ENCODE measurements at places on chromosomes 4 and X.

DNA sequence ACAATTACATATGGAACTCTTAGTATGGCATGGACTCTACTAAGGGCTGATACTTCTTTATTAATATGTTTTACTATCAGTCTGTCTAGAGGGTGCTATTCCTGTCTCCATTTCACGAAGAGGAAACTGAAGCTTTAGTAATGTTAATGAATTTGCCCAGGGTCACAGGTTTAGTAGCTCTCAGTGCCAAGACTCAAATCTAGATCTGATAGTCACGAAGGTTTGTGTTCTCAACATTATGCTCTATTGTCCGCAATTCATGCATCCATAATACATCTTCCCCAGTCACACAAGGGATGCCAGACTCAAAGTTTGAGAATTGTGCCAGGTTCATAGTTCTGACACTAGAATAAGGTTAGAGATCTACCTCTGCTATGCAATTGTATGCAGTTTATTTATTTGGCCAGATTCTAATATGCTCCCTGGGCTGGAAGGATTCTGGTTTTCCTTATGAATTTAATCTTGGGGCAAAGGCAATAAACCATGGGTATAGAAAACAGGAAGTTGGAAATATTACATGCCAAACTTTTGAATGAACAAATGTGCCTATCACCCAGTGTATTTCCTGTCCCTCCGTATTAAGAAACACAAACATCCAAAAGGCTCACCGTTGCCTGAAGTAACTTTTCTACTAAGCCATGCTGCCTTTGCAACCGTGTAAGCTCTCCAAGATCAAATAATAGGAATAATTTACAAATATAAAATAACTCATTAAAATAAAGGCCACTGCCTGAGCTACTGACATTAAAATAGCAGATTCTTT, 478.5 kb downstream of the INPP4B start:
- DNase-seq, result no peak

DNA sequence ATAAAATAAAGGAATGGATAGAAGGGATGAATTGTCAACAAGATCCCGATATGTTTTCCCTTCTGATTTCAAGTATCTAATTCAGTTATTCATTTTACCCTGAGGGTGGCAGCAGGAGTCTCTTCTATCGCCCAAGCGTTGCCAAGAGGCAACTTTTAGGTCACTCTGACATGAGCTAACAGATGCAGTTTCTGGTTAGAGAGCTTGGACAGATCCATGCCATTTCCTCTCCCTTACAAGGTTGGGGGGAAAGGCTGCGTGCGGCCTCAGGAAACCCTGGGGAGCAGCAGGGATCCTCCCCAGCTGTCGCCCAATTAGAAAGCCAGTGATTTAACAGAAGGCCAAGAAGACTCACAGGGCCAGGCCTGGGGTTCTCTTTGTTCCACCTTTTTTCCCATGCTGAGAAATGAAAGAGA, 35.3 kb upstream of the WAS start:
- peak; percentile 16 for DNase-seq

GRCh38 chr4:24056289-24056688, 166.4 kb upstream of the PPARGC1A start:
- no peak for DNase-seq

DNA sequence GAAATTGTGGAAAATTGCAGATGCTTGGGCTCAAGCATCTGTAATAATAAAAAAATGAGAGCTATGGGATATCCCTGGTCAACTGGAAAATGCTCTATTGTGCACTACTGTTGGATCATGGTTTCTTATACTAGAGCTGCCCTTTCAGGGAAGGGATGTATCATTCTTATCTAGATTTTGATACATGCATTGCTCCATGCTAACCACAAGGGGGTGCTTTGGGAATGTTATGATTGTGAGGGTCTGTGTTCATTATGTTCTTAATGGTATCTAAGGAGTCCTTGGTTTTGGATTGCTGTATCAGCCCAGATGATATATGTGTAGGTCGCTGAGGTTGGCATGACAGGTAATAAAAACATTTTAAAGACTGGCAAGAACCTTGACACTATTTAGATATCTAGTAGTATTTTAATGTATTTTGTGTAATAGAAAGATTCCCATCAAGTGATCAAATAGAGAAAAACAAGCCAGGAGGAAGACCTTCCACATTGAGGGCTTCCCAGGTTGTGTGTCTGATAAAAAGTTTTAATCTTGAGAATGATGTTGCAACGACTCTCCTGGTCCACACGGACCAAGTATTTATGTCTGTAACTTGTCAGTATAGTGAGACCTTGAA, 49.2 kb upstream of the TLR2 start:
- DNase-seq, result peak; percentile 20

- no peak for DNase-seq
Measured at GRCh38 chrX:805988-806387, 175.4 kb downstream of the SHOX start.

DNA sequence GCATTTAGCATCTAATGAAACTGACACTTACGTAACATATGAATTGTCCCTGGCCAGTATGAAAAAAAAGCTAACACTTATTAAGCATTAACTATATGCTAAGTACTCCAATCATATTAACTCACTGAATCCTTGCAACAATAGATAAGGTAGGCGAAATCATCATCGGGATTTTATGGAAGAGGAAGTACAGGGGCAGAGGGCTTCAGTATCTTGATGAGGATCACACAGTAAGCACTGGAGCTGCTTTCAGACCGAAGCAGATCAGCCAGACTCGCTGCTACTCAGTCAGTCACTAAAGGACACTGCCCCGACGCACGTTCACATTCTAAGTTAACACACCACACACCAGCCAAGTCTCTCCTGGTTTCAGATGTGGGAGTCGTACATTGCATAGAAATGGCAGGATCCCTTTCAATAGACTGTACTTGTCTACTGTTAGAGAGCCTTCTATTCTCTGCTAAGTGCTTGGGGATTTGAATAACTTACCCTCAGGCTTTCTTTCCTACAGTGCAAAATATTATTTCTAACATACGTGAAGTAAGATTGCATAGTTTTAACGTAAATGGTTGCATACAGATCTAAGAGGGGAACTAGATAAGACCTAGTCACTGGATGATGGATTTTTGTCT, 540.2 kb upstream of the TENM3 start:
- no peak for DNase-seq

DNA sequence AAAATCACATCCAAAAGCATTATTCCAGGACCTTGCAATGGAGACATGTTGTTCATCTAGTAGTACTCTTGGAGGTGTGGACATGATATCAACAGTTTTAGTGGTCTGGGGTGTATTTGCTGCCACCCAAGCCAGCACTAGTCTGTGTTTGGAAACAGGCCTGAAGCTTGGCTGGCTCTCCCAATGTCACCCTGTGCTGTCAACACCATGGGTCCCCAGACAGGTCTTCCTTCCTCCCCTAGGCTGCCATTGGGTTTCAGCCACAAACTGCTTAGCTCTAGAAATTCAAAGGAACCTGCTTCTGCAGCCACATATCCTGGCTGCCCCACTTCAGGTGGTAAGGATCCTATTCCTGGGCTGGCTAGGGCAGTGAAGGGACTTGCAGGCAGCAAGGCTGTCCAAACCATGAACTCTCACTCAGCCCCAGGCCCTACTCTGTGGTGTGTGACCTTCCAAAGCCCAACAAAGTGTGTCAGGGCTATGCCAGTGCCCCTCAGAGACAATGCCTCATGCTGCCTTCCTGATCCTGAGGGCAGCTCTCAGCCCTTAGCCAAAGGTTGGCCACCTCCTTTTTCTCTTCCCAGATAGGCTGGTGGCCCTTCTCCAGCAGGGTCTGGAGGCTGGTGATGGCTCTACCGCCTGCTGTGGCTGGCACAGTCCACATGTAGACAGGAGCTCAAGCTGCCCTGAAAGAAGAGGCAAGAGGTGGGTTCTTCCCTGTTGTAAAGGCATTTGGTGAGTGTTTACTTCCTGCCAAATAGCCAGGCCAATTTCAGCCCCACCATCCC, 18.3 kb downstream of the AMER1 start:
- no peak for DNase-seq

DNA sequence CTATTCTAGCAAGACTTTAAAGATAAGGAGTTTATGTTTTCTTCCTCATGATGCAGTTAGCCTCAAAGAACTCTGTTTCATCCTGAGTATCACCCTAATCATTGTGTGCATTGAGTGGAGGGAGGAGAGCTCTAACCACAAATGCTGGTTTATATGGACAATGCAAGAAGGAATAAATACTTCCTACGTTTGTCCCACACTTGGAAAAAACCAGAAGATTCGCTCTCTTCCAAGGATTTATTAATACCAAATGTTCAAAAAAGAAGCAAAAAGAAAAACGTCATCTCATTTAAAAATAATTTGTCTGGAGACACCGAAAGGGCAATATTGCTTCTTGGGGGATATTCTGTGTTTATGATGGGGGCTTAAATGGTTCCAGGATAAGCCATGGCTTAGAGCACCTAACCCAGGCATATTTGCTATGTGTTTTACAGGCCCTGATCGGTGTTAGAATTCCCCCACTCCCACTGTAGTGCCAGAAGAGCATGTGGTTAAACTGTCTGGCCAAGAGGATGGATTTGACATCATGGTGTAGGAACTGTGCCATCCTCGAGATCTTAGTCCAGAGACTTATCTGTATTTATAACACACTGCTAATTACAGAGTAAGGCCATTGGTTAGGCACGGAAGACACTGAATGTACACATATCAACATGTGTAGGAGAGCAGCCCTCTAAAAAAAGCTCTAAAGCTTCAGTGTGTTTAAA, 227.2 kb downstream of the ANK2 start:
- DNase-seq, result peak; percentile 91
